ENCODE measurements at places on chromosomes 12 and 14.

- DNase-seq = no peak
These were observed 40.0 kb downstream of the ISCA2 start for GRCh38 chr14:74533576-74533975.

- DNase-seq = no peak
These were observed 7.8 kb downstream of the CTDSP2 start for GRCh38 chr12:57838594-57839302.

- DNase-seq = no peak
These were observed 8.7 kb upstream of the SPATS2 start for GRCh38 chr12:49358483-49359141.

- DNase-seq = no peak
These were observed 165.5 kb upstream of the PLXNC1 start for GRCh38 chr12:93982771-93983315.

DNA sequence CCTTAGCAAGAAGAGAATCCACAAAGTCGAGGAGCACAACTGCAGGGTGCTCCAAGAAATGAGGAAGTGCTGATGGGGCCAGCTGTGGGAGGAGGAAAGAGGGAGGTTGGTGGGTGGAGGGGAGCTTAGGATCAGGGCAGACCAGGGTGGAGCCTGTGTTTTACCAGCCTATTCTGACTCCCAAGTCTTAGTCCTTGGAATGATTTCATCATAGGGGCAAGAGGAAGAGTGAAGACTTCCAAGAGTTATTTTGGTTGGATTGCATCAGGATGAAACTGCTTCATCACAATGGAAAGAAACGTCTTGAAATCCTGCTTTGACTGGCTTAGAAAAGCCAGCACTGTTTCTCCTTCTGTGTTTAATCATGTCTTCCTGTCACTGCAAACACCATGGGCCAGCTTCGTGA, 194.0 kb downstream of the DPF3 start:
- no peak for DNase-seq

DNA sequence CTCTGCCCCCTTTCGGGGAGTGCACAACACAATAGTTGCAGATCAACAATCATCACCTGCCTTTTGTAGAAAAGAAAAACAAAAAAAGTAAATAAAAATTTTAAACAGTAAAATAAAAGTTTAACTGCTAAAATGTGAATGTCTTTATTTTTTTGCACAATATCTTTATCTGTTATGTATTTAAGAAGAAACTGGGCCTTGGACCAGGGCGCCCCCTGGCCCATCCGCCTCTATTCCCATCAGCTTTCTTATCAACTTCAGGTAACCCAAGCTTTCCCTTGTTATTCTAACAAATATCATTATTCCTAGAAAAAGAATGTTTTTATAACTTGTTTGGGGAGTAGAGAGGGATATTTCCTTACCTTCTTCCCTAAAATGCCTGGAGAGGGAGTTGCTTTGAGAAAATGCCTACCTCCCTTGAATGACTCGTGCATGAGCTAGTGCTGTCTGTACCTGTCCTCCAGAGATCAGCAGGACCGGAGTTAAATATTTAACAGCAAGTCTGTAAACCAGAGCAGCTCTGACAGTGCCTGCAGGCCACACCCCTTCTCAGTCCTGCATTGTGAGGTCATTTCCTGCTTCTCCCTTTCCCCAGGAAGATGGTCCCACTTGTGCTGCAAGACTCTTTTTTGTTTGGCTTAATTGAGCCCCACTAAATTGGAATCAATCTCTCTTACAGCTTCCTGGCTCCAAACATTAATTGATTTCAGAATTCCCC, 192.8 kb upstream of the RGS6 start:
- DNase-seq = no peak

DNA sequence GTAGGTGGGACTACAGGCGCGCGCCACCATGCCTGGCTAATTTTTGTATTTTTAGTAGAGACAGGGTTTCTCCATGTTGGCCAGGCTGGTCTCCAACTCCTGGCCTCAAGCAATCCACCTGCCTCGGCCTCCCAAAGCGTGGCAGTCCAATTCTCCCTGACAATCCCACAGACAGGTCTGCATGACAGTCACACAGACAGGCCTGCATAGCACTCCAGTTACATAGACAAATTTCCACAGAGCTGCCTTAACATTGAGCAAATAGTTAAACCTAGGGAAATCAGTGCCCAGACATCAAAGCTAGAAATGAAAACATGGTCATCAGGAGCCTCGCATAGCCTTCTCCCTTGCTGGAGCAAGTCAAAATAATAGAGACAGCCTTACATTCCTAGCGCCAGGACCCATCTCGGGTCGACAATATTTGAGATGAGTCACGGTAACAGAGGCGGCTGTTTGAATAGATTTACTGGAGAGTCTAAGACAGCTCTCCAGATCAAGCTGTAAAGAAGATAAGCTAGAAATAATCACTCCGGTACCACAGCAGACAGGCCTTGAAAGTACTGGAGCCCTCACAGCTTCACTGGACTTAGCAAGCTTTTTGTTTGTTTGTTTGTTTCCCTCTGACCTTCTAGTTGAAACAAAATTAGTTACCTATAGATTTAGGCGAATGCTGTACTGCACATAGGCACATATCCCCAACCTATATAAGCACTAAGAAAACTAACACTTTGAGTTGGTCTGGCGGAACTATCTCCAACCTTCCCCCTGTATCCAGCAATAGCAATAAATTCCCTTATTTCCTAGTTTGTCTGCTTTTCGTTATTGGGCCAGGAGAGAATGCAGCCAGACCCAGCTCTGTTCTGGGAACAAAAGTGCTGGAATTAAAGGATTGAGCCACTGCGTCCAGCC, 23.8 kb upstream of the PYROXD1 start:
- no peak for DNase-seq

Data from hypothalamus (tissue), 51 donors.